ENCODE measurements at places on chromosomes 12 and 14.

DNA sequence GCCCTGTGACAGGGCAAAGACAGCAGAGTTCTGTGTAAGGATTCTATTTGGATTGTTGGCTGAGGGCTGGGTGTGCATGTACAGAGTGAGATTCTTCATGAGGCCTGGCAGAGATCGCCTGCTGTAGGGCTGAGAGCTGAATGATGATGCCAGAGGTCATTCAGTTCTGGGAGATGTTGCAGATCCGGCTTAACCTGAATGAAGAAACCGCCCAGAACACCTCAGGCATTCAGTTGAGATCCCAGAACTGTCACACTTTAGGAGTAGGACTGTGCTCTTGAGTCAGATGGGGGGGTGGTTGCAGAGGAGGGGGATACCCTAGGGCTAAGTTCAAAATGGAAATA lies 5.8 kb upstream of the EVL start:
- no peak for DNase-seq

DNA sequence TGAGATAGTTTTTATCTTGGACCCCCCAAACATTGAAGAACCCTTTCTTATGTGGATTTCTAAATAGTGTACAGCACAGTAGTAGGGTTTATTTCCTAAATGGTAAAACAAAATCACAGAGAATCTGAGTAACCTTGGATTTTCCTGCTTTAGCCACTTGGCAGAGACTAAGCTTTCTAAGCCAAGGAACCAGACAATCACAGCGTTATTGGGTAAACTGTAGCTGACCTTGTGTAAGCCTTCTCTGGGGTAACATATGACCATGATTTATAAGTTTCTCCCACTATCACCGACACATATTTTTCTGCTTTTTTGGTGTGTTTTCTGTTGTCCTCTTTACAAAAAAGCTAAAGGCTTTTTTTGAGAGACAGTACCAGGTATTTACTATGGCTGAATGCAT lies 136.3 kb upstream of the PZP start:
- DNase-seq = no peak

DNA sequence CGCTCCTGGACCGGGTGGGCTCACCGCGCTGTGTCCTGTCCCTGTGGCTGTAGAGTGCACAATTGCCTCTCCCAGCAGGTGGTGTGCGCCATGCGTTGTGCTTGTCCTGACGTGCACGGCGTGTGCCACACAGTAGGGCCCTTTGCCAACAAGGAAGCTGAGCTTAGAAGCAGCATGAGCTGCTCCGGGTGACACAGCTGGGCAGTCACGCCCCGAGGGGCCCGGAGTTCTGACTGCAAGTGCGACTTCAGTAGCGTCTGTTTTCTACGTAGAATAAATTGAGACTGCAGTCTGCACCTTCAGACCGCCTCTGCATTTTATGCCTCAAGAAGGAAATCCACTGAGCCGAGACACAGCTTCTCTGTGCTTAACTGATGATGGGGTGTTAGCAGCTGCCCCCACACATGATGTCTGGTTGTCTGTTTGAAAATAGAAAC lies 81.6 kb downstream of the ADGRD1 start:
- no peak for DNase-seq

GRCh38 chr12:89523843-89524540 lies 604 bp downstream of the GALNT4 start:
- DNase-seq = no peak

DNA sequence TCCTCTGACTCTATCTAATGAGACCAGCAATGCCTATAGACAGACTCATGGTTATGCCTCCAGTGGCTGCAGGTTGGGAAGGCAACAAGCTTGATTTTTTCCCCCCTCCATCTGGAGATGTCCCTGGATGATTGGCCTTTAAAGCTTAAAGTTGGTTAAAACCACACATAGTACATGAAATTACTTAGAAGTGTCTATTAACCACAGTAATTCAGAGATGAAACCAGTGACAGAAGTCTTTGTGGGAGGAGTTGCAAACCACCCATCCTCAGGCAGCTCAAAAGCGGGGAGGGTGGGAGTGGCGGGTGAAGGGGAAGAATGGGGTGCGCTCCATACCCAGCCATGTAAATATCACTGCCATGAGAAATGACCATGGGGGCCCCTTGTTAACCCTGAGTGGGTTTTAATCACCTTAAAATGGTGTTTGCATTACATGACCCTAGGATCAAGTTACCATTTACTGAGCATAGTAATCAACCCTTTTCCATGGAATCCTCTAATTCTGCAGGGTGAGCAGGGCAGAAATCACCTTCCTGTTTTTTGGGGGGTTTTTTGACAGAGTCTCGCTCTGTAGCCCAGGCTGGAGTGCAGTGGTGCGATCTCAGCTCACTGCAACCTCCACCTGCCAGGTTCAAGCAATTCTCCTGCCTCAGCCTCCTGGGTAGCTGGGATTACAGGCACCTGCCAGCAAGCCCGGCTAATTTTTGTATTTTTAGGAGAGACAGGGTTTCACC lies 133.5 kb downstream of the FOXN3 start:
- no peak for DNase-seq

- DNase-seq = no peak
These were observed 451.2 kb downstream of the RPS29 start for GRCh38 chr14:49134940-49135339.

- no peak for DNase-seq
These were observed 83.5 kb downstream of the MAP1LC3B2 start for GRCh38 chr12:116642683-116643082.

DNA sequence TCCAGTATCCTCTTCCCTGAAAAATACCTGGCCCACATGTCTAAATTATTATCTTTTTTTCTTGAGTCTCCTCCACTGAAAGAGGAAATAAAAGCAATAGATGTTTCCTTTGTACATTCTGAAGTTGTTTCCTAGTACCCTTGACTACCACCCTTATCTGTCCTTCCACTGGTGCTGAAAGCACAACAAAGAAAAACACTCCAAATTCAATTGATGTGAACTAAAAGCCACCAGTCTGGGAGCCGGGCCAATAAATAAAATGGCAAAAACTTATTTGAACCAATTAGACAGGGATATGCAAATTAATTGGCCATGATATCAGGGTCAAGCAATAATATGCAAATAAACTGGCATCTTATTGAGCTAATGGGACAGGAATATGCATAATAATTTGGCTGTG lies 330.5 kb downstream of the PAWR start:
- DNase-seq = no peak

- DNase-seq = no peak
These were observed 8.7 kb downstream of the NT5DC3 start for GRCh38 chr12:103832048-103832997.

- DNase-seq = peak; percentile 28
These were observed at the start of gene TMEM30B for GRCh38 chr14:61281186-61281947. TMEM30B (minus strand) TSS chr14:61281338; CDS start chr14:61281147, 191 bp downstream.

DNA sequence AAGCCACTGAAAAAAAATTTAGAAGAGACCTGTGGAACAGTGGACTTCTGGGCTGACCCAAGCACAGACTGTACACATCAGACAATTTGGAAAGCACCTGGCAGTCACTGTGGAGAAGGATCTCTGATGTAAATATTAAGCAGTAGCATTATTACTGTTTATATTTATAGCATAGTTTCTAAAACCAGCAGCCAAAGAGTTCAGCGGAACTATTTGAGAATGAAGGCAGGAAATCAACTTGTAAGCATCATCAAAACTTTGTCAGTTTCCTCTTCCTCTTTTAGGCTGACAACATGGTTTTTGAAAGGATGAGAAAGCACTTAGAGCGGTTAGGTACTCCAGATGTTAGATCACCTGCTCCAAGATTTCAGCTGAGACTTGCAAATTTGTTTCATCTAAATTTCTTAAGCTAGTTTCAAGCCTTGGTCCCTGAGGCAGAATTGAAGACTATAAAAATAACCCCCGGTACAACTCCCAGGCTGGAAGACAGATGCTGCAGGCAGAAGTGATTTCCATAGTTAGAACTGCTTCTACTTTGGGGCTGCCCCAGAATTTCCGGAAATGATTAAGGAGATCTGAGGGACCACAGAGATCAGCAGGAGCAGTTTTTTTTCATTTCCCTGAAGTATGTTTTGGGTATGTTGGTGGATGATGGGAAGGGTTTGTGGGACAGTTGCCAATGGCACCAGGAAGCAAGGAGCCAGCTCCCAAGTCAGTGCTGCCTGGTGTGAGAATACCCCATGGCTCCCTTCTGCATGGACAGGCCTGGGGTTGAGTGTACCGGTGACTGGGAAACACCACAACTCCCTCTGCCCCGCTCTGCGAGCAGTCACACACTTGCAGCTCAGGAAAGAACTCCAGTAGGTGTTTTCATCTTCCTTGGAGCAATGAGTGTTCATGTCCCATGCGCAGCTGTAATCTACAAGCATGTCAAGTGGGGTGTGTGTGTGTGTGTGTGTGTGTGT lies 354.5 kb downstream of the NUAK1 start:
- DNase-seq = no peak

DNA sequence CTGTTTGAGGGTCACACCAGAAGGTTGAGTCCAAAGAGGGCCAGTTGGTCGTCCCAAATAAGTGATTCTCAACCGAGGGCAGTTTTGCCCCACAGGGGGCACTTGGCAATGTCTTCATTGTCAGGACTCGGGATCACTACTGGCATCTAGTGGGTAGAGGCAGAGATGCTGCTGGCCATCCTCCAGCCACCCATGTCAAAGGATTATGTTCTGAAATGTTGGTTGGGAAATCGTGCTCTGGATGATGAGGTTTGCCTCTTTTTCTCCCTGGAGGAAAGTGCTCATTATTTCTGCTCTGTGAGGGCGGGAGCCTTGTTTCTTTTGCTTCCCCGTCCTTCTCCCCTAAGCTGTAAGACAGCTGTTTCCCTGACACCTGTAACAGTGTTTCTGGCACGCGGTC lies 3.6 kb downstream of the ZNF839 start:
- DNase-seq = no peak

DNA sequence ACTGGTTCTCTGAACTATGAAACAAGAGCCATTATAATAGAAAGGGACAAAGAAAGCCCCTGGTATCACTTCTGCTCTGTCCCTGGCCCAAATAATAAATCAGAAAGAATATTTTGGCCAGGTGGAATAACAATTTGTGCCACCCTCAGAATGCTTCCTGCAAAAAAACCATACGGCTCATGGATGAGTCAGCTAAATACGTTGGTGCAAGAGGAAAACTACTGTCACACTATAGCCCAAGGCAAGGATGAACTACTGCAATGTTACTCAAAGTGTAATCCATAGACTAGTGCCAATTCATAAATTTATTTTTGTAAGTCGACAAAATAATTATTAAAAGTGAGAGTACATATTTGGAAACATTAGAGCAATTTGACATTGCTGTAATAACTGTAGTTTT lies 68.2 kb downstream of the ANKS1B start:
- no peak for DNase-seq

GRCh38 chr14:100069161-100069800 lies 4.1 kb downstream of the EVL start:
- no peak for DNase-seq

GRCh38 chr12:95088379-95088778 lies 15.0 kb upstream of the NR2C1 start:
- DNase-seq = no peak

DNA sequence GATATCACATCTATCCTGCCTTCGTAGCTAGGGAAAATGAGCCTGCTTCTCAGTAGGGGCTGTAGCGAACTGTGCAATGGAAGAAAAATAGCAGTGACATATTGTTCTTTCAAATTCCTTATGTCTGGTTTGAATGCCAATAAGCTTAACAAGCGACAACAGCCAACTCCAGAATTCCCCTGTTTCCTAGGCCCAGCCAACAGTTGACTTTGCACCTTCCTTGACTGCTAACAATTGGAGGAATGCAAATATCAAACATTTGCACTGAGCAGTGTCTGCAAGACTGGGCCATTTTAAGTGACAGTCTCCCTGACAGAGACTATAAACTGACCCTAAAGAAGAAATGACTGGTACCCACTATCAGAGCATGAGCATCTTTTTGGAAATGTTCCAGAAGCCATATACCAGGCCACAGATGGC lies 12.0 kb upstream of the SERPINA1 start:
- no peak for DNase-seq

DNA sequence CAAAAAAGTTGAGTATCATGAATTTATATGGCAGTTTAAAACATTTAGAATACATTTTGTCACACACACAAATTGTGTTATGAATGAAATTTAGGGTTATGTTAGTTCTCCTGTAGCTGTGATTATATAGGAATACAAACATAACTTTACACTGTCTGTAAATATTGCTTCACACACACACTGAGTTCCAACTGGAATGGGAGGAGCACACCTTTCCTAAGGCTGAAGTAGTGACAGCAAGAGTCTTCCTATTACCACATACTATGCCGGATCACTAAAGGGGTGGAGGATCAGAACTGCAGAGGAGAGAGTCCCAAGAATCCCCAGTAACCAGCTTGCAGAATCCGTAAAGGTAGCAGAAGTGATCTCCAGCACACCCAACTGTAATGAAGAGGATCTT lies 63.7 kb downstream of the DNAI7 start:
- no peak for DNase-seq

GRCh38 chr14:99261912-99262787 lies 9.8 kb downstream of the BCL11B start:
- peak; percentile 74 for DNase-seq

- DNase-seq = no peak
These were observed 23.8 kb upstream of the PPP2R5C start for GRCh38 chr14:101737414-101738339.

GRCh38 chr14:95011445-95012006 lies 145.8 kb downstream of the DICER1 start:
- no peak for DNase-seq

DNA sequence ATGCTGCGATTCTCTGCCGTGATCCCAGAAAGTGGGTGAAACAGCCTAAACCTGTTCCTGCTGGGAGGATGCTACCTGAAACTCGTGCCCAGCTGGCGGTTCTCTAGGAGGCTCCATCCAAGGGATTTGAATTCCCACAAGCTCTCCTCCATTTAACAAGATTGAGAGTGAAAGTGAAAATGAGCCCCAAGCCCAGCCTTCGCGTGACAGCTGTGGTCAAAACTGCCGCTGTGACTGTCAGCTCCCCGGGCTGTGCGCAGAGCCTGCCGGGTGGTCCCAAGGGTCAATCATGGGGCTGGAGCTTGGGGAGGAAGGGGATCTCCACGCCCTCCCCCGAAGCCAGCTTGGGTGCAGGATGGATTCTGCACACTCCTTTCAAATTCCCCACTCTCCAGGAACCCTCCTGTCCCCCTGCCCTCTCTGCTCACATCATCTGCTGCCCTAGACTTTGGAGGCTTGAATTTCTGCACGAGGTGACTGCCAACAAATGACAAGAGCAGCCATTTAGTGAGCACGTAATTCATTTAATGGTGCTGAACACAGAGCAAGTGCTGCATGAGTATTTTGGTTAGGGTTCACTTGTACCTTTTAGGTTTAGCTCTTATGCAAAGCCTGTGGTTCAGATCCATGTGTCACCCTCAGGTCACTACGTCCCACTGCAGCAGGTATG lies 5.3 kb downstream of the ASB2 start:
- DNase-seq = peak; percentile 49

DNA sequence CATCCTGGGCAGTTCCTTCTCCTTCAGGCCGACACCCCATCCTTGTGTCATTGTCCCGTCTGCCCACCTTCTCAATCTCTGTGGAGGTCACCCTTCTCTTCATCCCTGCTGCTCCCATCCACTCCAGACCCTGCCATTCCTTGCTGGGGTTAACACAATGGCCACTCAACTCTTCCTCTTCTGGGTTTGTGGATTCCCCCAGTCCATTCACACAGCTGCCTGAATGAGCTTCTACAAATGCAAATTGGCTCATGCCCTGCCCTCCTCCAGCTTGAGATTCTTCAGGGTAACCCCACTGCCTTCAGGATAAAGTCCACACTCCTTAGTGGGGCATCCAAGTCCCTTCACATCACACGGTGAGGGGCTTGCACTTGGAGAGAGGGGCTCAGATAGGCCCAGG lies 17.2 kb upstream of the PRMT8 start:
- DNase-seq = no peak

- no peak for DNase-seq
These were observed 38.1 kb upstream of the SLC2A13 start for GRCh38 chr12:40144023-40144422.

All from activated effector memory CD4-positive, alpha-beta T cell treated with Interleukin-2 at 50 U/mL for 16 hours (primary cell).